Stimulated activated effector memory CD8-positive, alpha-beta T cell treated with anti-CD3 and anti-CD28 coated beads, Interleukin-12 subunit alpha, Interleukin-12 subunit beta, amount 100 ng/mL, for 72 hours (primary cell): ENCODE measurements at places on chromosomes 12 and 14.

- no peak for DNase-seq
Observed at GRCh38 chr12:1638203-1638602, 9.2 kb downstream of the WNT5B start.

- DNase-seq: no peak
Observed at GRCh38 chr12:67998379-67998778, 9.1 kb downstream of the IFNG-AS1 start.

DNA sequence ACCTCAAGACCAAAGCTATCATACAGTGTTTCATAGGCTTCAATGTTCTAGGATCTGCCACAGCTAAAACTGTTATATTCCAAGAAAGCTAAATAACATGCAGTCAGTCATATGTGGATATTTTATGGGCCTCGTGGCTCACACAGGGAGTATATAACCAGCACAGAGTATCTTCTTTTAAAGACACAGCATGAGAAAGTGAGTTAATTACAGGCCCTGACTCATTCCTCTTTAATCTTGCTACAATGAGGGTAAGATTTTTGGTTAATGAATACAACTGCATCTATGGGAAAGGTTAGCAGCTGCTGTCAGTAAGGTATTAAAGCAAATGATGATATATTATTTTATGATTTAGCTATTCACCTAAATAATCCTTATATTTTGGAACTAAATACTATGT lies 111.0 kb downstream of the TRAFD1 start:
- no peak for DNase-seq

- DNase-seq: no peak
Observed at GRCh38 chr14:79564371-79564770, 646.9 kb downstream of the DIO2 start.

GRCh38 chr14:80954687-80955299 lies 628 bp upstream of the TSHR start:
- DNase-seq: peak; percentile 77

DNA sequence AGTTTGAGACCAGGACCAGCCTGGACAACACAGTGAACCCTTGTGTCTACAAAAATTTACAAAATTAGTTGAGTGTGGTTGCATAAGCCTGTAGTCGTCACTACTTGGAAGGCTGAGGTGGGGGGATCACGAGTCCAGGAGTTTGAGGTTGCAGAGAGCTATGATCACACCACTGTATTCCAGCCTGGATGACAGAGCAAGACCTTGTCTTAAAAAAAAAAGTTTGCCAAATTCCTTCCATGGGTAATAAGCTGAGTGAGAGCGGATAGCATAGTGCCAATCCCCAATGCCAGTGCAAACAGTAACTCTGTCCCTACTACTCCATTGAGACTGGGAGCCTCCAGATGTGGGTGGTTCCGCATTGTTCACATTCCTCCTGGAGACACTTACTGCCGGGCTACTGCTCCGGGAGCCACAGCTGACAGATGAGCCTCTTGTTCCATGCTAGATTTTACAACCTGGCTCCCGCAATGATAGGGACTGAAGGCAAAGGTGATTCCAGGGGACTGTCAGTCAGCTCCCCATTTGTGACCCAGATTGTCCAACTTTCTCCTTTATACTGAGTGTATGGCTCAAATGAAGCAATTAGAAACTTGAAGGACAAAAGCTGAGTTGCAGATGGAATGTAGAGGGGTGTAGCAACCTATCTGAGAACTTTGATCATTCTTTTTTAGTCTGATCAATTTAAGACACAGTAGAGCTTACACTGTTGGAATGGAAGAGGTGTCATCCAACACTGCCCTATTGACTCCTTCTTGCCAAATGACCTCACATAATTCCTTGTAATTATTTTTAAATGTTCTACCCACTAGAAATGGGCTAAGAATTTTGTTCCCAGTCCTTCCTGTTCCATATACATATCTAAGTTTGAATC lies 13.4 kb upstream of the FRMD6 start:
- no peak for DNase-seq

DNA sequence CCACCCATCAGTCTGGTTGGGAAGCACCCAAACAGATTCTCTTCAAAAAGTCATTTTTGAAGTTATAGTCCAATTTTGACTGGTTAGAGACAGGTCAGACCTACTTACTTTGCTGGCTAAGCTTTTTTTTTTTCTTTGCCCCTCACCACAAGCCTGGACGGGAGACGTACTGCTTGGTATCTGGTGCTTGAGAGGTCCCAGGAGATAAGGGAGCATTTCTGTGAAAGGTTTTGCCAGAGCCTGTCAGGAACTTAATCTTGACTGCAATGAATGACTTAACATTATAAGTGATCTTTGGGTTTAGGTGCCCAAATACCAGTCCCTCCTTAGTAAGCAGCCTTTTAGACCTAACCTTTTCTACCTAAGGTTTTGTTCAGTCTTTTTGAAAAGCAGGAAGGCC lies 6.3 kb downstream of the MTHFD1 start:
- DNase-seq: no peak

GRCh38 chr12:25056011-25056410 lies 107.1 kb upstream of the BCAT1 start:
- no peak for DNase-seq

DNA sequence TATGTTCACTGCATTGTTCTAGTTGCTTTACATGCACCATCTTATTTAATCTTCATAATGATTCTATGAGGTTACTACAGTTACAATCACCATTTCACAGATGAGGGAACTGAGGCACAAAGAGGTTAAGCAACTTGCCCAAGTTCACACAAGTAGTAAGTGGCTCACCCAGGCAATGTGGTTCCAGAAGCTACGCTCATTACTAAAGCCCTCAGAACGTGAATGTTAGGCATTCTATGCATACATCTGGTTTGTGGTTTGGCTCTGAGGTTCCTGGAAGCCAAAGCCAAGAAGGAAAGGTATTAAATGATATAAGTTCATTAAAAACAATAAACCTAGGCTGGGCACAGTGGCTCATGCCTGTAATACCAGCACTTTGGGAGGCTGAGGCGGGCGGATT lies 14.4 kb upstream of the VRTN start:
- no peak for DNase-seq

DNA sequence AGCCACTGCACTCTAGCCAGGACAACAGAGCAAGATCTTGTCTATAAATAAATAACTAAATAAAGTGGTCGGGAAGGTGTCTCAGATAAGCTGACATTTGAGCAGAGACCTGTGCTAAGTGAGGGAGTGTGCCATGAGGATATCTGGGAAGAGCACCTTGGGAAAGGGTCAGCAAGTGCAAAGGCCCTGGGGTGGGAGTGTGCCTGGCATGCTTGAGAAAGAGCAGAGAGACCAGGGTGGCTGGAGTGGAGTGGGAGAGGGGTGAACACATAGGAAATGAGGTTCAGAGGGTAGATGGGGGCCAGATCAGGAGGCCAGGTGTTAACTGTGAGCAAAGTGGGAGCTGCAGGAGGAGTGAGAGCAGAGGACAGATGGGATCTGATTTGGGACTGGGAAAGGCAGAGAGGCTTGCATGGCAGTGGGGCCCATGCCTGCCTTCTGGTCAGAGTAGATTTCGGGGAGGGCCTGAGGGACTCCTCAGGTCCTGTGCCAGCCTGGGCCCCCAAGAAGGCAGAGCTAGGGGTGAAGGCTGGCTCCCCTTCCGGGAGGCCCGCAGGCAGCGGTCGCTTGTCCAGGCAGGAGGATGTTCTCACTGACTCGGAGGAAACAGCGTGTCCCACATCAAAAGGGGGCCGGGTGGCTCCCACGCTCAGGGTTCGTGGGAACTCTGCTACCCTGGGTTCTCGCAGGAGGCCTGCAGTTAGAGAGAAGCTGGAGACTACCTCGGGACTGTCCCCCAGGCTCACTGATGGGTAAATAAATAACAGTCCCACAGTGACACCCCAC lies 32.6 kb downstream of the DTX1 start:
- DNase-seq: peak; percentile 25

DNA sequence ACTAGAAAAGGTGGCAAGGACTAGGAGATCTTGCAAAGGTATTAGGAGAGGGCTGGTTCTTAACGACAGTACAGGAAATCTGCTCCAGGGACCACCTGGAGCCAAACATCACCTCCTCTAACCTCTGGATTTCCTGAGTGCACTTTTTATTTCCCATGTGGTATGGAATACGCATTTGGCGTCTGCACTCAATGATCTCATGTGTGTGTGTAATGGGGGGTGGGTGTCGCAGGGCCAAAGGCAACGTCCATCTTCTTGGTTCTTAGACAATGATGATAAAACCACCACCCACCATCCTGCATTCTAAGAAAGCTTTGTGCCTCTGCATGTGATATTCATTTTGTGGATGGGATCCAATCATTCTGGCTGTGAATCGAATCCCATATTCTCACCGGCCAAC lies 68.8 kb downstream of the CLMN start:
- DNase-seq: no peak

DNA sequence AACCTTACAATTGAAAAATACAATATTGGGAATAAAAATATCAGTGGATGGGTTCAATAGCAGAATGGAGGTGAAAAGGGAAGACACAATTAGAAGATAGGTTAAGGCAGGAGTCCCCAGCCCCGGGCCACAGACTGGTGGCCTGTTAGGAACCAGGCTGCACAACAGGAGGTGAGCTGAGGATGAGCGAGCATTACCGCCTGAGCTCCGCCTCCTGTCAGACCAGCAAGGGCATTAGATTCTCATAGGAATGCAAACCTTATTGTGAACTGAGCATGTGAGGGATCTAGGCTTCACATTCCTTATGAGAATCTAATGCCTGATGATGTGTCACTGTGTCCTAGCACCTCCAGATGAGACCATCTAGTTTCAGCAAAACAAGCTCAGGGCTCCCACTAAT lies 27.3 kb upstream of the ST8SIA1 start:
- DNase-seq: no peak

DNA sequence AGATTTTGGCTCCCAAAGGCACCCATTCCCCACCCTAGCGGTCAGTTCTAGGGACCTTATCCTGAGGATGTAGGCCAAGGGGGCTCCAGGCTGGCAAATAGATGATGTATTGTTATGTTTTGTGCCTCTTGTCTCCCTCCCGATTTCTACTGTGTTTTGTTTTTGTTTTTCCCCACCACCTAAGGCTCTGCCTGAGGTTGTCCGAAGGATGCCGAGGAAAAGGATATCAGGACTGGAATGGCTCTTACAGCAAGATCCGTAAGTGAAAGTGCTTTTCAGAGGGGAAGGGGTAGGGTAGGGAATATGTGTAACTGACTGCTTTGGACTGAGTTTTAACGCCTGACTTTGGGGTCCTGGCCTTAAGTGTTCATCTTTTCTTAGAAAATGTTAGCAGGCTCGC lies 6.6 kb downstream of the FOXG1 start:
- DNase-seq: no peak

GRCh38 chr12:93273834-93274564 lies 103.7 kb upstream of the NUDT4 start:
- no peak for DNase-seq
